ENCODE measurements at places on chromosomes 5 and 9.

GRCh38 chr5:57034201-57034916, 82.4 kb upstream of the MIER3 start:
- DNase-seq: no peak

- DNase-seq: no peak
Measured at GRCh38 chr9:35650341-35651158, at the start of gene SIT1. Gene SIT1 (minus strand): TSS chr9:35650931. CDS start chr9:35650853, 78 bp downstream.

DNA sequence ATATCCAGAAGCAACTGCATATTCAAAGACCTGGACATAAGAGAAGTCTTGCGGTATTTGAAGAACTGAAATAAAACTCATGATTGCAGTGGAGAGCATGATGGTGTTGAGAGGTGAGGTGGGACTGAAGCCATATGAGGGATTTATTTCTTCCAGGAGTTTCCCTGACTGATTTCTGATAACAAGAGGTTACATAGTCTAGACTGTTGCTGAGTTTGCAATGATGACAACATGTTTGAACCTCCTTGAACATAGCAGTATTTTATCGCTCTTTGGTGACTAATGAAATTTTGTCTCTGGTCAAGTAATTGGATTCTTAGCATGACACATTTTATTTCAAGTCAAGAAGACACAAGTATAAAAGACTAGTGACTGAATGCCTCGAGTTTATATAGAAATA, 61.8 kb downstream of the ACTBL2 start:
- no peak for DNase-seq

DNA sequence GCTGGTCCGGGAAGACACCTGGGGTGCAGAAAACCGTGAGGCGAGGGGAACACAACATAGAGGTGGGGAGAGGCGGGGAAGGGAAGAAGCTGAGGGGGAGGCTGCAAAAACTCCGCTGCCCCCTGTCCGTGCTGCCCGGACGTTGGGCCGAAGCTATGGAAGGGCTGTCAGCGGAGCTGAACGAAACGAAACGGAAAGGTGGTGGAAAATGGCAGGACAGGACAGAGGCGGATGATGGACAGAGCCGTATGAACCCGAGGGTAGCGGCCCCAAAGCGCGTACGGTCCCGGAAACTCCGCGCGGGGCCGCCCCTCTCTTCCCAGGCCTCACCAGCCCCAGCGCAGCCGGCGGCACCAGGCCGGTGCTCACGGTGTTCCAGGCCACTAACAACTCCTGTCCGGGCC, 272 bp downstream of the ANAPC2 start:
- no peak for DNase-seq

DNA sequence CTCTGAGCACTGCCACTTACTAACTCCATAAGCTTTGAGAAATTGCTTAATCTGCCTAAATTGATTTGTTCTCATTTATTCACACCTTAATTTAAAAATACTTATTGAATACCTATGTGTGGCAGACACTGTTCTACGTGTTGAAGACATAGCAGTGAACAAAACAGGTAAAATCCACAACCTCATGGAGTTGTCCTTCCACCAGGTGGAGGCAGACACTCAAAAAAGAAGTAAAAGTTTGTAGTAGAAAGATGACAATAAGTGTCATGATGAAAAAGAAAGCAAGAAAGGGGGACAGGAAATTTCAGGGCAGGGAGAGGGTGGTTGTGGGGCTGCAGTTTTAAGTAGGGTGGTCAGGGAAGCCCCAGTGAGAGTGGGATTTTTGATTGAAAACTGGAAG, 94.9 kb downstream of the SREK1 start:
- DNase-seq: peak; percentile 44

DNA sequence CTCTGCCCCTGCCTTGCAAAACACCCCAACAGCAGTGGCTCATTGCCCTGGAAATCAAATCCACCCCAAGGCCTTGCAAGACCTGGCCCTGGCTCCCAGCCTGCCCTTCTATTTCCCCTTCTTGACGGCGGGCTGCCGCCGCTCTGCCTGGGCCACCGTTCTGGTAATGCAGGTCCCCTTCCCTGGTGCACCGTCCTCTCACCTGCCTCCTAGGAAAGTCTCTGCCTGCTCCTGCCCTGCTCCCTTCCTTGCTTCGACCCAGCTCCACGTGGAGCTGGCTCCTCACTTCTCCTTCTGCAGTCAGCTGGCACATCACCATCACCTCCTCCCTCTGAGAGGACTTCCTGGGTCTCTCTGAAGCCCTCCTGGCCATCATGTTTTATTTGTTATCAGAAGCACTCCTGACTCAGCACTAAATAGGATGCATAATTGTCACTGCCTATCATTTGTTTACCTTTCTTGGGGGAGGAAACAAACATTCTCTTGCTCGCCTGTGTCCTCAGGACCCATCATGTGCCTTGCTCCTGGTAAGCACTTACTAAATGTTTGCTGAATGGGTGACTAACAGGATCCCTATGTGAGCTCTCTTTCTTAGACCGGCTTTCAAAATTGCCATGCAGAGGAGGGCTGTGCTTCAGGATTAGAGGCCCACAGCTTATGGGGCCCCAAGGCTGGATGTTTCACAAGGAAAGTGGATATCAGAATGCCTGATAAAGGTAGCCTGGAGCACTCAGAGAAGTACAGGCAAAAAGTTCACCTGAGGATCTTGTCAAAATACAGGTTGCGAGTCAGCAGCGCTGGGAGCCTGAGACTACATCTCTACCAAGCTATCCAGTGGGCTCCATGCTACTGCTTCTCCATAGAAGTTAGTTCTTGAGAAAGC, 19.6 kb upstream of the C5orf47 start:
- peak; percentile 49 for DNase-seq

DNA sequence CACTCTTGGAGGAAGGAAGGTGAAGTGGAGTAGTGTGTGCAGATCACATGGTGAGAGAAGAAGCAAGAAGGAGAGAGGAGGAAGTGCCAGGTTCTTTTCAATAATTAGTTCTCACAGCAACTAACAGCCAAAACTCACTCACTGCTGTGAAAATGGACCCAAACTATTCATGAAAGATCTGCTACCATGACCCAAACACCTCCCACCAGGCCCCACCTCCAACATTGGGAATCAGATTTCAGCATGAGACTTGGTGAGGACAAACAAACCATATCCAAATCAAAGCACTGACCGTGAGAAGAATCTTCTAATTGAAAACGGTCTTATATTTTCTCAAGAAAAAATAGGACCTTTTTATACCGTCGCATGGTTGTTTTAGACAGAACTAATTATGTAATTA, 468.7 kb upstream of the TYRP1 start:
- no peak for DNase-seq

- DNase-seq: no peak
Measured at GRCh38 chr5:146667633-146668272, 151.8 kb upstream of the GPR151 start.

- no peak for DNase-seq
Measured at GRCh38 chr5:114952876-114953275, 216.8 kb downstream of the TRIM36 start.

DNA sequence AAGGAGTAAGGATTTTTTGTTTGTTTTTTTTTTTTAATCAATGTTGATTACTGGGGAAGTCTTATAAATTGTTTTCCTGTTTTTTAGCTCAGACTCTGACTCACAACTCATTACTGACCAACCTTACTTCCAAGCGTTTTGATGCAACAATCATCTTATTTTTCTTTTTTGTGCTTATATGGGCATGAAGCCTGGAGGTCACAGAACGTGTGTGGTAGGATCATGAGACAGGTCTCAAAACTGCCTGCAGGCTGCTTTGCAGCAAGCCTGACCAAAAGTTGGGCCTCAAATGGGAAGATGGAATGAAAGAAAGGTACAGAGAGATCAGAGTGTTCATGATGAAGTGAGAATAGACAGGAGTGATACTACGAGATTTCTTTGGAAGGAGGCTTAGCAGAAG, 38.5 kb downstream of the SNCAIP start:
- no peak for DNase-seq

DNA sequence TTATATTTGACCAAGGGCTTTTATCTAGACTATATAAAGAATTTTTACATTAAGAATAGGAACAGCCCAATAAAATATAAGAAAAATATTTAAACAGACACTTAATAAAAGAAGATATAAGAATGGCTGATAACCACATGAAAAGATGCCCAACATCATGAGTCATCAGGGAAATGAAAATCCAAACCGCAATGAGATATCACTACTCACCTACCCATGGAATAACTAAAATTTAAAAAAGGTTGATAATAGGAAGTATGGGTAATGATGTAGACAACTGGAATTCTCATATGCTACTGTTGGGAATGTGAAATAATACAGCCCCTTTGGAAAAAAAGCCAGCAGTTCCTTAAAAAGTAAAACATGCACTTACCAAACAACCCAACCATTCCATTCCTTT, 206.9 kb upstream of the PCSK5 start:
- DNase-seq: no peak

GRCh38 chr9:14941501-14942405, 31.5 kb upstream of the FREM1 start:
- no peak for DNase-seq

GRCh38 chr5:176389135-176390123, 878 bp downstream of the HIGD2A start:
- DNase-seq: no peak

DNA sequence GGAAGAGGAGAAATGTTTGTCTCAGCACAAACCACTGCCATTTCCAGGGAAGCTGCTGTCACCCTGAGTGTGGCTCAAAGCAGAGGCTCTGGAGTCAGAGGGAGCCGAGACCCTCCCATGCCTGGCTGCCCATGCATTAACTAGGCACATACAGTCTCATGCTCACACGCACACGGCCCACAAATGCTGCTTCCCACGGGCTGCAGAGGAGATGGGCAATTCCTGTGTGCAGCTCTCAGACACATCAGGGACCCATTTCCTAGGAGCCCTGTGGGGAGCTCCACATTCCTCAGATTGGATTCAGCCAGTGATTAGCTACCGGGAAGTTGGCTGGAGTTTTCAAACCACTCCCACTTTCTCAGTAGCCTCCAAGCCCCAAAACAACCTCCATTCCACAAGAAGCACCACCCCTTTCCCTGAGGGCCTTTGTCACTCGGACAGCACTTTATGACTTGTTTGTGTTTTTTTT, 9.1 kb upstream of the PTGES start:
- no peak for DNase-seq

- peak; percentile 30 for DNase-seq
Measured at GRCh38 chr9:33924978-33925797, 108.2 kb downstream of the UBE2R2 start.

GRCh38 chr9:135907006-135907430, 328 bp downstream of the CAMSAP1 start:
- DNase-seq: no peak

DNA sequence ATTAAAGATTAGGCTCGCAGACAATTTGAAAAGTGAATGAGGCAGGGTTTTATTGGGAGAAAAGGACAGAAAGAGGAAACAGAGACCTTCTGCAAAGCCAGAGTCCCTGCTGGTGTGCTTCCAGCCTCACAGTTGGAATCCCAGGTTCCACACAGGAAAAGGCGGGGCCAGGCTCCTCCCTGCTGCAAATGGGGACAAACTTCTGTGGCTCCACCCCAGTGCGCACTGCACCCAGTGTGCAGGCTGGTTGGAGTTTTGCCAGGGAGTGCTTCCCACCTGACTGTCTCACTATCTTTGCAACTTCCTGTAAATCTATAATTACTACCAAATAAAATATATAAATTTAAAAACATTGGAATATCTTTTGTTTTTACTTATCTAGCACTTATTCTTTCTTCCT, 386.0 kb upstream of the GRIN3A start:
- no peak for DNase-seq

GRCh38 chr9:7387840-7388239, 411.7 kb downstream of the DMAC1 start:
- DNase-seq: no peak

DNA sequence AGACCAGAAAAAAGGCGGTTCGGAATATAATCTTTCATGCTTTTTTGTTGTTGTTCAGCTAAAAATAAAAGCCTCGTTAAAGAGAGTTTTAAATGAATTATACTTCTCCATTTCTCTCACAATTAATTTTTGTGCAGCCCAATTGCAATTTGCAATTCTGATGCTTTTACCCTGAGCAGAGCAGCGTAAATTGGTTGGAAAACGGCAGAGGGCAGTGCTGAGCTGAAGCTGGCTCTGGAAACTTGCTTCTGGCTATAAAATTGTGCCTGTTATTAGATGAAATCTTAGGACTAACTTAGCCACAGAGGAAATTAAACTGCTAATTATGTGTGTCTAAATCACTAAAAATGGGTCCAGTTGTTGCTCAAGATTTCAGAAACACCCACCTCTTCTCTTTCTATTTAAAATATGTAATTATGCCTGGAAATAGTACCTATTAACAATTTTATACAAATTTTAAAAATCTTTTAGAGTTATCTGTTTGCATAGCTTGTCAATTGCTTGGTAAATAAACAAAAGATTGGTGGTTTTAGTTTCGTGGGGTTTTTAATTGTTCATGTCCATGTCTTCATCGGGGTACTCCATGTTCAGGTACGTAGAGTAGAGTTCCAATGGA, 441.8 kb upstream of the TLE4 start:
- peak; percentile 66 for DNase-seq

GRCh38 chr9:72203205-72203803, 54.1 kb downstream of the GDA start:
- DNase-seq: peak; percentile 74

DNA sequence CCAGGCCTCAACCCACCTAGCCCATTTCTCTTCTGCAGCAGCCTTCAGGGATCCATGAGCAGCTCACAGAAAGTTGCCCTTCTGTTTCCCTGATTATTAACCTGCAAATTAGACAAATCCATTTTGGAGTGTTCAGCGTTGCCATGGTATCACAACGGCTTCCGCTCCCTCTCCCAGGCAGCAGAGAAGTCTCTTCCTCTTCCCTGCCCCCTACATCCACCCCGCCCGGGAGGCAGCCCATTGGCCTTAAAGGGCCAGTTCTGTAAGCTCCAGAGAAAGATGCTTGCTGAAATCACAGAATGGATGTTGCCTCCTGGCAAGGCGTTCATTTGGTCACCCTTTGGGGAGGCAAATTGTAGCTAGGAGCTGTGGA, 47.7 kb upstream of the BOD1 start:
- no peak for DNase-seq

- DNase-seq: no peak
Measured at GRCh38 chr9:115385383-115386122, 267.6 kb upstream of the TNC start.

- DNase-seq: no peak
Measured at GRCh38 chr9:38278457-38278856, 114.0 kb upstream of the ALDH1B1 start.

DNA sequence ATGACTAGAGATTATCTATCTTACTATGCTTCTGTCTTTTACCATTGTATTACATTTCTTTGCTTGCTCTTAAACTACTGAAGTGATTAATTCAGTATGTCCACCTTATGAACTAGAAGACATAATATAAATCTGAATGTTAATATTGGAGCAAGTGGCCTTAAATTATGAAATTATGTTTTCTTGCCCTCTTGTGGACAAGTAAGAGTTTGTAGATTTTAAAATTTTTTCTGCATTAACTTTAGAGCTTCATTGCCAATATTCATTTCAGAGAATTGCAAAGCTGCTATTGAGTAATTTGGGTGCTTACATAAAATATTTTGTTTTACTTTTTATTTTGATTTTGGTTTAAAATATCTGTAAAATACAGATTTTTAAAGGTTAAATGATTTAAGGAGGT, 55.3 kb downstream of the RANBP17 start:
- DNase-seq: peak; percentile 11

DNA sequence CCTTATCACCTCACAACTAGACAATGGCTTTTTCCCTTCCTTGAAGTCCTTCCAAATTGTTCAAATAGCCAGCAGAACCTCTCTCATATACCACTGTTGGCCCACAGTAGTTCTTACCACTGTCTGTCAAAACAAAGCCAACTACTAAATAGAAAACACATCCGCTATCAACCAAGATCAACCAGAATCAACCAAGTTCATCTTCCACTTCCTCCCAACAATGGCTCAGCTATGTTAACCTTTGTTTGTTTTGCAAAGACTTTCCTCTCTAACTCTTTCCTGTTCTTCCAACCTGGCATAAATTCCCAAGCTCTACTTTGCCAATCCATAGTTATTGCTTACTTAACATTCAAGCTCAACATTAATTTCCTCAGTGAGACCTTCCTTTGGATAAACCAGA, 15.2 kb downstream of the ELL2 start:
- DNase-seq: no peak

Data from RWPE1 (cell line).